ENCODE measurements at places on chromosomes 1 and 21.

DNA sequence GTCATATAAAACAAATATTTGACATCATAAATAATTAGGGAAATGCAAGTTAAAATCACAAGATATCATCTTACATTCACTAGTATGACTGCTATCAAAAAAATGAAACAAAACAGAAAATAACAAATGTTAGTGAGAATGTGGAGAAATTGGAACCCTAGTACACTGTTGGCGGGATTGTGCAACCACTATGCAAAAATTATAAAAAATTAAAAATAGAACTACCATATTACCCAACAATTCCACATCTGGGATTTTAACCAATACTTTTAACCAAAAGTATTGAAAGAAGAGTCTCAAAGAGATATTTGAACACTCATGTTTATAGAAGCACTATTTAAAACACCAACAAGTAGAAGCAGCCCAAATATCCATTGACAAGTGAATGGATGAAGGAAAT lies 797.2 kb upstream of the ADAMTS5 start:
- no peak for DNase-seq

DNA sequence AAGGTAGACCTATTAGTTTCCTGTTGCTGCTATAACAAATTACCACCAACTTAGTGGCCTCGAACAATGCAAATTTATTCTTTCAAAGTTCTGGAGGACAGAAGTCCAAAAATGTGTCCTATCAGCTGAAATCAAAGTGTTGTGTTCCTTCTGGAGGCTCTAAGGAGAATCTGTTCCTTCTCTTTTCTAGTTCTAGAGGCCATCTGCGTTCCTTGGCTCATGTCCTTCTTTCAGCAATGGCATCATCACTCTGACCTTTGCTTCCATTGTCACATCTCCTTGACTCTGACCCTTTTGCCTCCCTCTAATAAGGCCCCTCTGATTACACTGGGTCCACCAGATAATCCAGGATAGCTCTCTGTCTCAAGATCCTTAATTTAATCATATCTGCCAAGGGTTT lies 1.2 kb upstream of the MR1 start:
- no peak for DNase-seq

DNA sequence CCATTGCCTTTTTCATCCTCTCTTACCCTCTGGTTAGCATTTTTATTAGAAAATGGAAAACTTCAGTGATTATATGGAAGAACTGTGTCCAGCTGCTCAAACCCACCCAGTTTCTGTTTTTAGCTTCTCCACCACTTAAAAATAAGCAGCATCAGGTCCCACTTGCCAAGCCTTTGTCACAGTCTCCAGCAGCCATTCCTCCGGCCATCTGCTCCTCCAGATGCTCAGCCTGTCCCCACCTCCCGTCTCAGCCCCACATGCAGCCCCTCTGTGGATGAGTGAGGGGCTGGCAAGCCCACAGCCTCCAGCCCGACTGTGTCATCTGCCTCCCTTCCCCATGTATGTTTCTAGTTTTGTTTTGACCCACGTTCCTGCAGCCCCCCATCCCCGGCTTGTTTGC lies 289.7 kb downstream of the HHAT start:
- DNase-seq: no peak

DNA sequence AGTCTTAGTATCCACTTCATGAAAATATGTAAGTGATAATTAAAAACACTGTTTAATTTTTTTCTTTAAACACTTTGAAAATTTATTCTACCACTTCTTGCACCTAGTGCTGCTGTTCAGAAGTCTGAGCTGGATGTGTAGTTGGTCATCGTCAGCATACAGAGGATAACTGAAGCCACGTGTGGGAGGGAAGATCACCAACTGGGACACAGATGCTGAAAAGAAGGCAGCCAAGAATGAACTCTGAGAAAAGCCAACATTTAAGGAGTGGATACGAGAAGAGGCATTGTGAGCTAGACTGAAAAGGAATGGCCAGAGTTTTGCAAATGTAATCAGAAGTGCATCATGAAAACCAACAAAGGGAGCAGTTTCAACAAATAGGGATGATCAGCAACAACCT lies 24.6 kb upstream of the CLCA4 start:
- no peak for DNase-seq

GRCh38 chr1:96721053-96721415 lies 550 bp upstream of the PTBP2 start:
- DNase-seq: no peak

- no peak for DNase-seq
These were observed 67.3 kb upstream of the AKT3 start for GRCh38 chr1:243917177-243917862.

- DNase-seq: no peak
These were observed 1.5 kb downstream of the TMEM63A start for GRCh38 chr1:225880636-225881035.

DNA sequence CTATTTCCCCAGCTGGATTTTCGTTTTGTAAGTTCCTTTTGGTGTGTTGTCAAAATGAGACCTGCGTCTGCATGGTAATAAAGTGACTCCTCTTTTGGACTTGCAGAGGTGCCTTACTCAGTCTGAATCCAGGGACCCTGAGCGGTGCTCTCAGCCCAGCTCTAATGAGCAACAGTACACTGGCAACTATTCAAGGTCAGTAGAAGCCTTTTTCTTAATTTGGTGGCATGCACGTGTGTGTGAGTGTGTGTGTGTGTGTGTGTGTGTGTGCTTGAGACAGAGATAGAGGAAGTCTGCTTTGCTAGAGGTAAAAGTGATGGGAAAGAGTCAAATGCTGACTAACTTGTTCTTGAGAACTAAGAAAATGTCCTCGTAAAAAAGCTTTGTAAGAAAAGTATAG lies 105.4 kb downstream of the CD247 start:
- DNase-seq: no peak

GRCh38 chr1:65958561-65959350 lies 166.1 kb downstream of the PDE4B start:
- no peak for DNase-seq

GRCh38 chr1:237931581-237931980 lies 40.9 kb upstream of the ZP4 start:
- no peak for DNase-seq

- DNase-seq: no peak
These were observed 148.7 kb upstream of the PRMT6 start for GRCh38 chr1:106907795-106908194.

DNA sequence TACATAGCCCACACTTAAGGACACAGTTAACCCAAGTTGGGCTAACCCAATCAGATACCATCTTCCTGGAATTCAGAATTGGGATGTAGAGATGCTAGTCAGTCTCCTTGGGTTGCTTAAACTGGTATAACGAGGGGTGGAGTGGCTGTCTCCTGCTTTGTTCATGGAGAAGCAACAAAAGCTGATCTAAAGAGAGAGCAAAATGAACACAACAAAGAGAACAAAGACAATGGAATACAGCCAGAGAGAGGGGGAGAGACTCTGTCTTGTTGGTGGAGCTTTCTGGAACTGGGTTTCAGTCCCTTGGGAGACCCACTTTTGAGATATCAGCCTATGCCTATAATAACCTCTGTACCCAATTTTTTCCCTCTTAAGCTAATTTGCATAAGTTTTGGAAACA lies 138.1 kb downstream of the ATG4C start:
- no peak for DNase-seq

DNA sequence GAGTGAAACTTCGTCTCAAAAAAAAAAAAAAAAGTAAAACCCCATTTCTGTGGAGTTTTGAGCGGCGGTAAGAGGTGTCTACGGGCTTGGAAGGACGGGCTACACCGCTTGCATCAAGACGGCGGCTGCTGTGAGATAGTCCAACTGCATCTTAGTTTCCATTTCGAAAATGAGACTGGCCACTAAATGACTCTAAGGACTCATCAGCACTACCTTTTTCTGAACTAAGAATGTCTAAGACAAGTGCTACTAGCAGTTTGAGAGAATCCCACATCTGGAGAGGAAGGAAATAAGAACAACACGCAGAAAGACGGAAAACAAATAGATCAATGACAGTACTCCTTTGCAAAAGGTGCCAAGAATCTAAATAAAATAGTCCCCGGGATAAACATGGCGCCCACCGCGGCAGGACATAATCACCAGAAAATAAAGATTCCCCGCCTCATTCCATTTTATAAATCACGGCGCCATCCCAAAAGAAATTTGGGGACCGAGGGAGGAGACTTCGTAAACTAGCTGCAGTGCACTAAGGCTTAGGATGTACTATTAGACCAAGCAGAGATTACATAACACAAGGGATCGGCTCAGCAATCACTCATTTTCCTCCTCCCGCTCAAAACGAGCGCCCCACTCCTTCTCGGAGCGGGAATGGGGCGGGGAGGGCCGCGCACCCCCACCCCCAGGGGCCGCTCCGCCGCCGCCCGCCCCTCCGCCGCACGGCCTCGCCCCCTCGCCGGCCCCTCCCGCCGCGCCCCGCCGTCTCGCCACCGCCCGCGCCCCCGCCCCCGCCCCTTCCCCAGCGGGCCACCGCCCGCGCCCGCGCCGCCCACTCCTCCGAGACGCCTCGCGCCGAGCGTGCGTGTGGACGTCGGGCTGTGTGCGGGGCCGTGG lies 1.1 kb downstream of the POGZ start:
- DNase-seq: peak; percentile 45

DNA sequence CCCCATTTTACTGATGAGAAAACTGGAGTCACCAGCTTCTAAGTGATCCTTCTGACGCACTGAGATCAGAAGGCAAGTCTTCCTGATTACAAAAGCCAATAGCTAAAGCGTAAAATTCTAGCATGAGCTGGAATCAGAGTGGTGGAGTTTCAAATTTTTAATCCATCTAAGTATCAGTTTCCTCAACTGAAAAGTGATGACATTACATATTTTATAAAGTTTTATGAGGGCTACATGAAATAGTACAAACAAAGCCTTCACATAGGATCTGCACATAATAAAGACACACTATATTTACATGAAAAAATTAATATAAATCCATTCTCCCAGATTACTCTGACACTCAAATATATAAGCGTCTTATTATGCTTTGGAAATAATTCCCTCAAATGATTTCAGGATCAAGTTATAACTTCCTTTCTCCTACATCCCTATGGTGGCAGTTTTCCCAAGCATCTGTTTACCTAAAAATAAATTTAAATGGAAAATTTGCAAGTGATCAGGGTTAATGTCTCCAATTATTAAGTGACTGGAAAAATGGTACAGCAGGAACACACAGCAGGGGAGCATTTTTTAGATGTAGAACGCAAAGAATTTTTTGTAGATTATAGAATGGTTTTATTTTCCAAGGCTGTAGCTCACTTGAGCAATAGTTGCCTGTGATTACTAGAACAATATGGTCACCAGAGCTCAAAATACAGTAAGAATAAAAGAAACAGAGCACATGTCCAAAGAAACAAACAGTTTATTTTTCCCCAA lies 490.4 kb upstream of the C1orf87 start:
- no peak for DNase-seq
